Kidney capillary endothelial cell (primary cell): ENCODE measurements at places on chromosomes 13 and 19.

DNA sequence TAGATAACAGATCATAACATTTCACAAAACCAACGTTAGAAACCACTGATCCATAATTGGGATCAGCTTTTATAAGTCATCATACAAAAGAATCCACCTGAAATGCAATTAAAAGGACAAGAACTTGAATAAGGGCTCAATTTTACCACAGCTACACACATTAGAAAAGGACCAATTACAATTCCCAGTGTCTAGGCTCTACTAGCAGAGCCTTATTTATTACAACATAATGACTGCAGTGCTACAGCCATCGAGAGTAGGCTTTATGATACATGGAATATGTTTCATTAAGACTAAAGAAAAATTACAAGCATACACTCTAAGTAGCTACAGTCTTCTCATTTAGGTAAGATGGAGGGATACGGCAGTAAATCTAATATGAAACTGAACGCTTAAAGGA lies 2.9 kb downstream of the RBM26 start:
- DNase-seq, result no peak

GRCh38 chr19:32363175-32363574 lies 17.8 kb downstream of the ZNF507 start:
- no peak for DNase-seq

DNA sequence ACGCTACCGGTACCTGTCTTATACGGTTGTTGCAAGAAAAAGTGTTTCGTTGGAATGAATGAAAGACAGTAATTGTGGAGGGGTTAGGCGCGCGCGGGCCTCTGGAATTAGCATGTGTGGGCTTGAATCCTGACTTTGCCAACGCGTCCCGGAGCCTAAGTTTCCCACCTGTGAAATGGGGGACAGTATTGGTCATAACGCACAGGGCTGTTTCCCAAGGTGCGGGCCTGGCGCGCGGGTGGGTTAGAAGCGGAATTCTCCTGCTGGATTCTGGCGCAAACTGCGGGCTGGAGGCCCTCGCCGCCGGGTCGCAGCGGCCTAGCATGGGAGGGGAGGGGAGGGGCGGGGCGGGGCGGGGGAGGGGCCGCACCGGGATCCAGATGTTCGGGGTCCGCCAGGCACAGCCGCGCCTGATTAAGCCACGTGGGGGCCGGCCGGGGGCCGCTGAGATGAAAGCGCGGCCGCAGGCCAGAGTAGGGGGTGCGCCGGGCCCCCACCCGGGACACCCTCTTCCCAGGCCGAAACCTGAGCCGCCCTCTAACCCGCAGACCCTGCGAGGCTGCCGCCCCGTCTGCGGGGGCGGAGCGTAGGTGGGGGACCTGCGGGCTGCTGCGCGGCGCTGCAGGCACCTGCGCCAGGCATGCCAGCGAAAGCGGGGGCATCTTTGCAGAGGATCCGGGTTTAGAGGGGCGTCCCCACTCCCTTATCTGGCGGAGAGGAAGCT lies 1.2 kb upstream of the TMEM59L start:
- DNase-seq, result no peak

DNA sequence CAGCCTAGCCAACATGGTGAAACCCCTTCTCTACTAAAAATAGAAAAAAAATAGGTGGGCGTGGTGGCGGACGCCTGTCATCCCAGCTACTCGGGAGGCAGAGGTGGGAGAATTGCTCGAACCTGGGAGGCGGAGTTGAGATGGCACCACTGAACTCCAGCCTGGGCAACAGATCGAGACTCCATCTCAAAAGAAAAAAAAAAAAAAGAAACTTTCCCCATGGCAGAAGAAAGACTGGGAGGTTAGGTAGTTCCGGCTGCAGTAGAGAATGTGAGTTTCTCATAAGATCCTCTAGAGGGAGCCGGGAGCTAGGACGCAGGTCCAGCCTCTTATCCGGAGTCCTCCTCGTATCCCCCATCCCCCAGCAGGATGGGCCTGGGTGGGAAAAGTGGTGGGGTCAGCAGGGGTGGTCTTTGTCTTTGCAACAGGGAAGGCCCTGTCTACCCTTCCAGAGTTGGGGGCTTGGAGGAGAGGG lies 13.2 kb upstream of the CREB3L3 start:
- peak; percentile 57 for DNase-seq
